ENCODE measurements at places on chromosomes 7 and 10.

DNA sequence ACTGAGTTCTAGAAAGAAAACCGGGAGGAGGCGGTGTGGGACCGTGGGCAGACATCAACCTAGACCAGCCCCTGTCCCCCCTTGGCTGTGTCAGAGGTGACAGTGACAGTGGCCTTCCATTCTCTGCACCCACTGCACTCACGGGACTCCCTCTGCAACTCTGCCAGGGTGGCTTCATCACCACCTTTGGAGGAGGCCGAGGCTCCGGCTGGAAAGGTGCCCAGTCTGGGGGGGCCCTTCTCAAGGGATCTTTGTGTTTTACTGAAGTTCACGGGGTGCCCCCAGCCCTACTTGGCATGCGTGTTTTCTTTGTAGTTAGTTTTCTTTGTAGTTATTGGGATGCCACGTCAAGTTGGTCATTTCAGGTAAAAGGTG is 417.6 kb downstream of the DNAJB6 start:
- DNase-seq: no peak

- DNase-seq: no peak
Observed at GRCh38 chr7:109295158-109295557, 725.5 kb downstream of the DNAJB9 start.

- DNase-seq: no peak
Observed at GRCh38 chr10:30186371-30186875, 127.0 kb upstream of the JCAD start.

DNA sequence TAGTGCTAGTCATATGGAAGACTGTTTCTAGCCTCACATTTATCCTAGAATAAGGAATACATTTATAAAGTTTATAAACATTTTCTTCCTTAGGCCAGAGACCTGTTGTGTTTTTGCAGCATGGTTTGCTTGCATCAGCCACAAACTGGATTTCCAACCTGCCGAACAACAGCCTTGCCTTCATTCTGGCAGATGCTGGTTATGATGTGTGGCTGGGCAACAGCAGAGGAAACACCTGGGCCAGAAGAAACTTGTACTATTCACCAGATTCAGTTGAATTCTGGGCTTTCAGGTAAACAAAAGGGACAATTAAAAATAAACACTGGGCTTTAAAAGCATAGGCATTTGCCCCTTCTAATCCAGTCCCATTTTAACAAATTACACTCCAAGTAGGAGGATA is 4.2 kb downstream of the LIPF start:
- no peak for DNase-seq

Data from BE2C (cell line).